ENCODE measurements at places on chromosomes 2 and 18. TPM values are rescaled to one million over a fixed set of nuclear protein-coding genes. Genes with fewer than 3 reads are reported as not detected.

LCT gene
- polyA plus RNA-seq, result 0.03 TPM

TMEM185B gene
- 14.6 TPM for polyA plus RNA-seq

MRPS9 gene
- 58.2 TPM for polyA plus RNA-seq

MALL gene
- polyA plus RNA-seq, result not detected

REG1B gene
- polyA plus RNA-seq, result not detected

ONECUT2 gene
- 0.52 TPM for polyA plus RNA-seq

RAMP1 gene
- polyA plus RNA-seq, result not detected

RTP5 gene
- polyA plus RNA-seq, result not detected

BBS5 gene
- polyA plus RNA-seq, result 7.1 TPM

GKN2 gene
- polyA plus RNA-seq, result not detected

ANKRD23 gene
- polyA plus RNA-seq, result 5.8 TPM

IL36B gene
- polyA plus RNA-seq, result not detected

HAT1 gene
- 244 TPM for polyA plus RNA-seq

SAG gene
- polyA plus RNA-seq, result not detected

CIDEA gene
- polyA plus RNA-seq, result not detected

PPP3R1 gene
- polyA plus RNA-seq, result 24.8 TPM

CIB4 gene
- polyA plus RNA-seq, result not detected

ACSL3 gene
- polyA plus RNA-seq, result 75.5 TPM

NCKAP5 gene
- not detected for polyA plus RNA-seq

TUBB6 gene
- 223 TPM for polyA plus RNA-seq

IL1RL1 gene
- polyA plus RNA-seq, result 0.66 TPM

KCNK3 gene
- not detected for polyA plus RNA-seq

CD8B gene
- polyA plus RNA-seq, result not detected

TRIM43 gene
- not detected for polyA plus RNA-seq

FLACC1 gene
- polyA plus RNA-seq, result 0.20 TPM

RGPD4 gene
- not detected for polyA plus RNA-seq

NEDD4L gene
- polyA plus RNA-seq, result 25.2 TPM

MLPH gene
- polyA plus RNA-seq, result not detected

PROKR1 gene
- 0.01 TPM for polyA plus RNA-seq

All from K562 (cell line).